NCI-H187 (cell line): ENCODE measurements at places on chromosomes 3 and 15.

DNA sequence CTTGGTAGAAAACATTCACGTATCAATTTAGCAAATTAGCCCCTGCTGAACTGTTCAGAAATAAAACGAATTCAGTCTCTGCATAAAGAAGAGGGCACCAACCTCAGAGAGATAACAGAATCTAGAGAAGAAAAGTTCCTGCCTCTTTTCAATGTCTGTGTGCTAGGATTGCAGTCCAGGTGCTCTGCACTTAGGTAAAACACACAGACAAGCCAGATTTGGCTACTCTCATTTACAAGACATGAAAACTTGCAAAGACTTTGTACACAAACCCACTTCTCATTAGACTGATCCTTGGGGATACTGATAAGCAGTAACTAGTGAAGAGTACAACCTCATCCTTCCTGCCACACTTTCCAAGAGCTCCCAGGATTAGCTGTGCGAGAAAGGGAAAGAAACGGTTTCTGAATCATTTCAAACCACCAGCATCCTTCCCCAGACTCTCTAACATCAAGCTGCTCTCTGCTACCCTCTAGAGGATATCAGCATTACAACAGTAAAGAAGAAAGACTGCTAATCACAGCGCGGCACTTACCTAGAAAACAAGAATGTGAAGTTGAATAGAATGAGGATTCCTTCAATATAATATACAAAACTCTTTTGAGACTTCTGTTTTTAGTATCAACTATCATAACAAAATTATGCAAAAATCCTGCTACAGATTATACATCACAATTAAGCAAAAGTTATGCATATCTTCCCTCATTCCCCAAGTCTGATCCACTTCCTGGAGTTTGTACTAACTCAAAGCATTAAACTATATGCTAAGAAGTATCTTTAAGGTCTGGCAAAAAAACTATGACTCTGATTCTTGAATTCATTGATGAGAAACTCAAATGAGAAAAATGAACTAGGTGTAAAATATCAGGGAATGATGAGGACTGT lies 306.4 kb downstream of the MAGI1 start:
- DNase-seq = peak; percentile 6

- DNase-seq = no peak
Observed at GRCh38 chr3:44958386-44958785, 17.6 kb downstream of the ZDHHC3 start.

- no peak for DNase-seq
Observed at GRCh38 chr15:52263563-52264282, 31.9 kb downstream of the MYO5C start.

DNA sequence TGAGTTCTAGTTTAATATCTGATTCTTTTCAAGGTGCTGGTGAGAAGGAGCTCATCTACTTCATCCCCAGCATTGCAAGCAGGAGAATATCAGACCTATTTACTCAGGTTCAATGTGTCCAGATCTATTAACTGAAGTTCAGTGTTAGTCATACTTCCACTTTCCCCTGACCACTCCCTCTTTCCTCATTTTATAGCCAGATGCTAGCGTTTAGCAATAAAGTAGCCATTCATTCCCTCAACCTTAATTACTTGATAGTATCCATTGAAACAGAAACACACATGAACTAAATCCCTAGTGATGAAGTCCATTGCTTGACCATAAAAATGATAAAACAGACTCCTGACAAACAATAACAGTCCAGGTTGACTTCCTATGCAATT lies 60.0 kb downstream of the RPL22L1 start:
- DNase-seq = no peak

GRCh38 chr3:51974963-51975851 lies at the start of gene ABHD14A:
Gene ABHD14A, plus strand, starts transcription at chr3:51975064. Its CDS starts 72 bp downstream, at chr3:51975136.
- no peak for DNase-seq

GRCh38 chr3:38265604-38266307 lies at the start of gene SLC22A13:
Gene SLC22A13, plus strand, starts transcription at chr3:38265812. Its CDS starts 49 bp downstream, at chr3:38265861.
- DNase-seq = no peak

DNA sequence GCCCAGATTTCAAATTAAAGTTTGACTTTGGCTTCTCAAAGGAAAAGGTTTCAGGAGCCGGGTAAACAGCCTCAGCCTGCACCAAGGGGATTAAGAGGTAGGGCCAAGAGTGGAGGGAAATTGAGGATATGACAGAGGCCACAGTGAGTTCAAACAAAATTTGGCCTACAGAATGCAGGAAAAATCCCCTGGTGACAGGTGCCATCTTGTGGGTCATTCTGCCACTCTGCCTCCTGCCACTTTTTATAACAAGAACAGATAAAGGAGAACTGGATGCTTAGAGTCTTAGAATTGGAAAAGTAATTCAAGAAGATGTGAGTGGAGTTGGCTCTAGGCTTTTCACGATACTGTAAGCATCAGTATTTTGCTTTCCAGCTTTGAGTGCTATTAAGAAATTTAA lies 253.2 kb downstream of the NR2F2 start:
- no peak for DNase-seq

GRCh38 chr15:57647071-57647790 lies 55.5 kb downstream of the MYZAP start:
- no peak for DNase-seq

DNA sequence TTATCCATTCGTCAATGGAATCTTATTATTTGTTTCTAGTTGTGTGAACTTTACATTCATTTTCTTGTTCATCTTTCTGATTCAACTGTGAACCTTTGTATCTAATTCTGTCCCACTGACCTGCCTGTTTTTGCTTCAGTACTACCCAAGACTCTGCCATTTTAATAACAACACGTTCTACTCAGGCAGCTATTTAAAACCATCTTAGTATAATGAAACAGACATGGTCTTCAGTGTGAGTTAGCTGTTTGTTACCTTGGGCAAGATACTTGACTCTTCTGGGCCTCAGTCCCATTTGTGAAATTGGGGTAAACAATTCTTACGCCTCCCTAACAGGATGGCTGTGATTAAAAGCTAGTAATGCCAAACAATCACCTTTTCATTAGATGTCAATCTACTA lies 1.6 kb downstream of the BTBD1 start:
- no peak for DNase-seq

DNA sequence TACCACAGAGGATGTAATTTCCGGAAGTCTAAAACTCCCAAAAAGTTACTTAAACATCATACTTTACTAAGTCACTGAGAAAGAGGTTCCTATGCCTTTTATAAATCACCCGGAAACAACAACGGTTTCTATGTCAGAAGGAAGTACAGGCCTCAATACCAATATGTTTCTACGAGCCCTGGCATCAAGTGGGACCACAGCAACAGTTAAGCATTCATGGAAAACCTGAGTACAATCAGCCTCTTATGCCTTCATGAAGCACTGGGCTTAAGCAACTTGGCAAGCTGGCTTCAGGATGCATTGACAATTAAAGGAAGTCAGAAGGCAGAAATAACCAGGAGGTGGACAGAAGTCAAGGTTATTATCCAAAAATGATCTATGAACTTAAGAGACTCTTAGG lies 19.1 kb upstream of the B3GNT5 start:
- DNase-seq = no peak

DNA sequence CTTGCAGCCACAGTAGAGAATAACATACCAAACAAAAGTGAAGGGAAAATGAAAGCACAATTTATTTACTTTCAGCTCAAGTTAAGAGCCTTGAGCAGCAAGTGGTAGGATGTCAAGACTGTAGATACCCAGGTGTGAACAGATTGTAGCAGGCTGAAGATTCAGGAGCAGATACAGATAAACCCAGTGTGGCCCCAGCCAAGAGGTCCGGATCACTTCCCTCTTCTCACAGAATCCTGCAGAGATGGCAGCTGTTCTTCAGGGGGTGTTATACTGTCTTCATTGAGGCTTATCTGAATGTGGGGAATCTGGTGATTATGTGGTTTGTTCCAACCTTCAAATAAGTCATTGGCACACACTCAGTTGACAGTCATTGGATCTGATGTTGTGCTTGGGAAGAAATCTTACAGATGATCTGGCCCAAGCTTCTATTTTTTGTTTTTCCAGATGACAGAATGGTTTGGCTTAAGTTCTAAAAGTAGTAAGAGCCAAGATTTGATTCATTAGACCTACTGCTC lies 2.2 kb downstream of the STARD9 start:
- DNase-seq = no peak

- DNase-seq = no peak
Observed at GRCh38 chr3:54670201-54671000, 257.5 kb downstream of the LRTM1 start.

- no peak for DNase-seq
Observed at GRCh38 chr15:57281321-57281720, 95.0 kb upstream of the CGNL1 start.
